ENCODE measurements at places on chromosomes 7 and 10. TPM values are rescaled to one million over a fixed set of nuclear protein-coding genes. Genes with fewer than 3 reads are reported as not detected.
A peak's percentile ranks its signal among the peaks of the same experiment; 100 is the strongest.

The ACSM6 gene
- not detected for total RNA-seq

- DNase-seq: no peak
These were observed 53.7 kb upstream of the KDM7A start for GRCh38 chr7:140230516-140230860.

DNA sequence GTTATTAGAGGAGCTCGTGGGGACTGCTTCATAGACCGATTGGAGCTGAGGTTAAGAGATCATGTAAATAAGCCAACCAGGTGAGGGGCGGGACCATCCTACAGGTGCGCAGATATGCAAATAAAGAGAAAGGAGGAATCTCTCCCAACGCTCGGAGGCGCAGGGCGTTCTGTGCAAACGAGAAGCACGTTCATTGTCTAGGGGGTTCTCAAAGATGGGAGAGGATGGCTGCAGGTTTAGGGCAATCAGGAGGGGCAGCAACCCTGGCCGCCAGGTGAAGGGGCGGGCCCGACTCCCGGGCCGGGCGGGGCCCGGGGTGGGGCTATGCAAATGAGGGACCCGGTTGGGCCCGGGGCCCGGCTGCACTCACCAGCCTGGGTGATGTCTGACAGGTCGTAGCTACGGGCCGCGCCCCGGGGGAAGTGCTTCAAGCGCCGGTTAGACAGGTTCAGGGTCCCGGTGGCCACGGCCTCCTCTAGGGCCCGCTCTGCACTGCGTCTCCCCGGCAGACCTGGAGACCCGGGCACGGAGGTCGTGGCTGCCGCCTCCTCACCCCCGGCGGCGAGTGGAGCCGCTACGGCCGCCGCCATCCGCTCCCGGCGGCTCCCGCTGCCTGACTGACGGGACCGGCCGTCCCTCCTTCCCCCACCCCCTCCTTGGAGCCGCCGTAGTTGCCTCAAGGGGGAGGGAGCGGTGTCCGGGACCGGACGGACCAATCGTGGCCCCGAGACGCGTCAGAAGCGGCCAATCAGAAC is at the start of gene LRCH4:
LRCH4 (minus strand) TSS at position 619 of the 755 bp plus-strand sequence; CDS start at position 590, 29 bp downstream.
- DNase-seq: no peak

DNA sequence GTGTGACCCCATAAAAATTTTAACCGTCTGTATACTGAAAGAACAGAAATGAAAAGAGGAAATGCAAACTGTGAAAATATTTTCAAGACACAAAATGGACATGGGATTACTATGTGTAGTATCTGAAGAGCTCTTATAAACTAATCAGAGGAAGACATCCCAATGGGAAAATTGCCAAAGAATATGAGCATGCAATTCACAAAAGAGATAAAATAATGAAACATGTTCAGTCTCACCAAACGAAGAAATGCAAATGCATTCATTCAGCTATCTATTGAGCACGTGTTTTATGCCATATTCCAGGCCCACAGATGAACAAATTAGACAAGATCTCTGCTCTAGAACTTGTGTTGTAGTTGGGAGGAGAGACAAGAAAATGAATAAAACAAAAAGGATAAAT is 63.2 kb downstream of the NHLRC2 start:
- DNase-seq: no peak

The SLC13A1 gene
- 0.09 TPM for total RNA-seq

The CCSER2 gene
- 32.3 TPM for total RNA-seq

The TAF3 gene
- 4.4 TPM for total RNA-seq

DNA sequence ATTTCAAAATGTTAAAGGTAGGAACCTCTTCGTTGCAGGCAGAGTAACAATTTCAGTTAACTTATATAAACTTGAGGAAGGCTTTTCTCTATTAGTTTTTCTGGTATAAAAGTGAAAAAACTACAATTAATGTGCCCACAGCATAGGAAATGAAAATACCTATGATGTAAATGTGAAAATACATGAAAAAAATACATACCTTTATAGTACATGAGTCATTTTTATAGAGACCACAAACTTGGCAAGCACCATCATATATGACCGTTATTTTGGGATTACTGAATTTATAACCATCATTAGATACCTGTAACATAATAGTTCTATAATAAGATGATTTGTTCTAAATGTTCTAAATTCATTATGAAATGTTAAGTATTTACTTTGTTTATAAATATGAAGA is 42.7 kb downstream of the VWDE start:
- no peak for DNase-seq

The SPDYE9 gene
- total RNA-seq: not detected

DNA sequence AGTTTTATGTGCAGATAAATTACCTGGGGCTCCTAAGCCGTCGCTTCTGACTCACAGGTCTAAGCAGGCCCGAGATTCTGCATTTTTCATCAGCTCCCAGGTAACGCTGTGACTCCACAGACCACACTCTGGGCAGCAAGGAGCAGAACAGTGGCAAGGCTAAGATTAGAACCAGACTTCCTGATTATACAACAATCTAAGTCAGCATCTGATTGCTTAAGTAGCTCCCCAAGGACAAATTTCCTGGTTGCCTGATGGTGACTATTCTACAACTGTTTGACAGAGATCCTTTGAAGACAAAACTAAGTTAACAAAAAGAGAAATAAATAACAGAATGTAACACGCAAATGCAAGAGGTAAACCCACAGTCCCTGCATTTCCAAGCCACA is 69.0 kb downstream of the CREB3L2 start:
- no peak for DNase-seq

- no peak for DNase-seq
These were observed 128.8 kb downstream of the ZMIZ1 start for GRCh38 chr10:79197558-79197957.

DNA sequence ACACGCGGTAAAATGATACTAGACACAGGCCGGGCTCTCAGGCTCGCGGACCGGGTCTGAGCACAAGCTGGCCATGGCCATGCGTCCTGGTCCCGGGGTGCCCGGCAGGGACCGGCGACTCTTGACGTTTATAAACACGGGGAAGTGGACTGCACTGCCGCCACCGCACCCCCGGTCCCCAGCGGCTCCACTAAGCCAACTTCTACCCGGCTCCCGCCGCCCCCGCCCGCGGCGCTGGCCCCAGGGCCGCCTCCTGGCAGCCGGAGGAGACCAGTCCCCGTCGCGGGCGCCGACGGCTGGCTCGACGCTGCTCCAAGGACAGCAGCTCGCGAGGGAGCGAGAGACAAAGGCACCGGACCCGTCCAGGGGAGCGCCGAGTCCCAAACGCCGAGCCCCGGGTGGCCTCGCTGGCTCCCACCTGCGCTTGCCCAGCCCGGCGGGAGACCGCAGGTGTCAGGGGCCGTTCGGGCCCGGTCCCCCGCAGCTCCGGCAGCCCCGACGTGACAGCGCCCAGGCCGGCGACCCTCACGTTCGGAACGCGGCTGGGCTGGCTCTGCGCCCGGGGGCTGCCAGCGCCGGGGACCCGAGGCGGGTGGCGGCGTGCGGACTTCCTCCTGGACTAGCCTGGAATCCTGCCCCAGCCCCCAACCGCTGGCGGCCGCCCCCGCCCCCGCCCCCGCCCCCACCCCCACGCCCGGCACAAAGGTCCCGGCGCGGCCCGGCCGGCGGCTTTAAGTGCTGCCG is 517 bp downstream of the ITGB1 start:
- DNase-seq: peak; percentile 65

DNA sequence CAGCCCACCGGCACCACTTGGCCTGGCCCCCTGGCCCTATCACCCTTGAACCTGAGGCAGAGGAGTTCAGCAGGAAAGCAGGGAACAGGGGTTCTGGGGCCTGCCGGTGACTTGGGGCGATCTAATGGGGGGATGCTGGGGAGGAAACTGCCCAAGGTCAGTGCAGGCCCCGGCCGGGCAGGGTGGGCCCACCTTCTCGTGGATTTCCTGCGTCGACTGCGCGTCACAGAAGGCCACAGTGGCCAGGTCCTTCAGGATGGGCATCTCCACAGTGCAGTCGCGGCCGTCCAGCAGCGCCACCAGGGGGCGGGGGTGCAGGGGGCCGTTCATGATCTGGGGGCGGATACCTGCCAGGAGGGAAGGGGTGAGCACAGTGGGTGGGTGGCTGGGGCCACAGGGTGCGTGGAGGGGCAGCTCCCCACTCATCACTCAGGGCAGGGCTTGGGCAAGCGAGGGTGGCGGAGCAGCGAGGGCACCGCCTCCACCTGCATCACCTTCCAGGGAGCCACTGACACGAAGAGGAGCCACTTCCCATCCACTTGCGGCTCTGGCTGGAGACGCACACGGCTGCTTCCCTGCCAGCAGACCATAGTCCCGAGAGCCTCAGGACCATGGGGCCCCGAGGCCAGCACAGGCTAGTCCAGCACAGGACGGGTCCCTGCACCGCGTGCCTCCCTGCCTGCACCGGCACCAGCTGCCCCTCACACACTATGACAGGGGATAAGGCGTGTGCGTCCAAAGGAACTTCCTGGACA is 61.4 kb downstream of the ZRANB1 start:
- DNase-seq: no peak

All from SJSA1 (cell line).